NCI-H1417 (cell line): ENCODE measurements at places on chromosomes 13 and 19.
A peak's percentile ranks its signal among the peaks of the same experiment; 100 is the strongest.

DNA sequence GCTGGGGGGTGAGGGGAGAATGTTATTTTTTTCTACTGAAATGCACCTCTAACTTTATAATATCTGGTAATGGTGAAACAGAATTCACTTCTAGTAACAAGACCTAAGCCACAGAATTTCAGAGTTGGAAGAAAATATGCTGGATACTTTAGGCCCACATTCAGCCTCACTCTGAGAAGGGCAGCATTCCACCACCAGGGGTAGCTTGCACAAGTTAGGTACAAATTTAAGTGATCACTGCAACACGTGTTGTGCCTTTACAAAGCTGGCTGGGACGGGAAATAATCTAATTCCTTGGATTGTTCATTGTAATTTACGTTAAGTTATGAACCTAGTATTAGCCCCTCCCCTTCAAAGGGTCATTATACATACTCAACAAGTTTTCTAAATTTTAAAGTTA lies 192.3 kb downstream of the RGCC start:
- no peak for DNase-seq

GRCh38 chr19:2253106-2254063 lies 2.8 kb downstream of the JSRP1 start:
- DNase-seq, result no peak

- DNase-seq, result no peak
Observed at GRCh38 chr13:74306496-74306895, 172.3 kb upstream of the KLF12 start.

DNA sequence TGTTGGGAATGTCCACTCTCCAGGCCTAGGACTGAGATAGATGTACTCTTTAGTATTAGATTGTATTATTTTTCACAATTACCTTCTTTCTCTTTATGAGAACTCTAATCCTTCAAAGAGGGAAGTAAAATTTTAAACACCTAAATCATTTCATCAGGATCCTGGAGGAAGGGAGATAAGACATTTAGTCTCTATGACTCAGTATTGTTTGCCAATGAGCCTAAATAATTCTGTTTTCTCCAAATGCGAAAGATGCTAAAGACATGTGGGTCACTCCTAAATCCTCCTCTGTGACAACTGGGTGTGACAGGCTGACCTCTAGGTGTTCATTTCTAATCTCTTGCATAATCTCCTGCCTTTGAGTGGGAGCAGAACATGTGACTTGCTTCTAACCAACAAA lies 1736.6 kb upstream of the MIR17HG start:
- DNase-seq, result no peak

- no peak for DNase-seq
Observed at GRCh38 chr19:35085947-35086346, 29.7 kb upstream of the FXYD3 start.

DNA sequence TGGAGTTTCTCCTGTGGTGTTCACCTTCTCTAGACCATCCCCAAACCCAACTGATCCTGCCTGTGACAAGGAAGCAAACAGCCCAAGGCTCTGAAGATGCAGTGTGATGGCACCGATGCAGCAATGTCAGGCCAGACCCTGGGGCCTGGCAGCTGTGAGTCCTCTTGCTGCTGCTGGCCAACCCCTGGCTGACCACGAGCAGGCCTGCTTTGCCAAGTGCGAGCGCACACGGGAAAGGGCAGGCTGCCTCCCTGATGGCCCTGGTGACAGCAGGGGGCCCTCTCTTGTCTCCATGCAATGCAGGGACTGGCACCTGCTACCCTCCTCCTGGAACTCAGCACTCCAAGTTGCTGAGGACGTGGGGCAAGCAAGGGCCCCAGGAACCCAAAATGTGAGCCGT lies 5.4 kb upstream of the VSTM2B start:
- peak; percentile 32 for DNase-seq

DNA sequence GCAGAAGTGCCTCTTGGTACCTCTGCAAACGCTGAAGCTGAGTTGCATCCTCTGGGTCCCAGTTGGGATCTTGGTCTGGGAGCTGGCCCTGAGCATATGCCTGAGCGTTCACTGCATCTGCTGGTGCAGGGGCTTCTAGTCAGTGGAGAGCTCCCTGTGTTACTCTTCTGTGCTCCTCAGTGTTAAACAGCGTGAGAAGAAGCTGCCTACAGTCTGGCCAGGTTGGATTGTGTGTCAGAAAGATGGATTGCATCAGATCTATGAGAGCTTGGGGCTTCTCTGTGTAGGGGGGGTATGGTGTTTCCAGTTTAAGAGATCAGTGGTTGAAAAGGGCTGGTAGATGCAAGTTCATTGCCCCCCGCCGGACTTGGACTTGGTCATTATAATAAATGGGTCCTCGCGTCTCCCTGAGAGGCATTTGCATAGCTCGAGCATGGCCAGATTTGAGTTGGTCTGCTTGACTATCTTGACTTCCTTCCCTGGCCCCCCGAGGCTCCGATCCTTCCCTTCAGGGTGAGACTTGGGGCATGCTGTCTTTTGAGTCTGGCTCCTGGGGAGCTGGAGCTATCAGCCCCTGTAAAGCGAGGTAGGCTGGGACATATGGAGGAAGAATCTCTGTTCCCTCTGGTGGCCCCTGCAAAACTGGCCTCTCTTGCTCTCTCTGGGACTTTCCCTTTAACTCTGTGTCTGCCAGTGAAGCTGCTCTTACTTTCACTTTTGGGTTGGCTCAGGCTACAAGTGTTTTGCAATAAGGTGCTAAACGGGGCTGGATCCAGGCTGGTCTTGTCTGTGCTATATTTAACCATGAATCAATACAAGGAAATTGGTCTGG lies 52.9 kb downstream of the OR10H4 start:
- no peak for DNase-seq

- DNase-seq, result no peak
Observed at GRCh38 chr13:98540476-98540875, 36.4 kb downstream of the STK24 start.

DNA sequence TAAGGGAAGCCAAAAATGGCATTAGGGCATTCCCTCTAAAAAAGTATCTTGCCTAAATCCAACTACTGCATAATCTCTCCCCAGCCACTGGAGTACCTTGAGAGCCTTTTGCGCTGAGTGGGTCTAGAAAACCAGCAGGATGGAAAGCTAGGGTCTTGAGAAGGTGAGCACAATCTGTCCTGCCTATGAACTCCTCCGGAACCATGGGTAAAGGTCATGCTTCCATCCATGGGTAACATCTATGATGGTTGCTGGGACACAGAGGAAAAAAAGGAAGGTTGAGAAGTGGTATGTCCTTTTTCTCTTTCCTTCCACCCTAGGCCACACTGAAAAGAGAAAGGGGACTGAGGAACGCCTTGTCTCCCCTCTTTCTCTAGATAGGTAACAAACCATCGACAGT lies 52.4 kb downstream of the ZNF676 start:
- peak; percentile 23 for DNase-seq

GRCh38 chr19:38888876-38889275 lies 10.5 kb downstream of the SIRT2 start:
- DNase-seq, result no peak

DNA sequence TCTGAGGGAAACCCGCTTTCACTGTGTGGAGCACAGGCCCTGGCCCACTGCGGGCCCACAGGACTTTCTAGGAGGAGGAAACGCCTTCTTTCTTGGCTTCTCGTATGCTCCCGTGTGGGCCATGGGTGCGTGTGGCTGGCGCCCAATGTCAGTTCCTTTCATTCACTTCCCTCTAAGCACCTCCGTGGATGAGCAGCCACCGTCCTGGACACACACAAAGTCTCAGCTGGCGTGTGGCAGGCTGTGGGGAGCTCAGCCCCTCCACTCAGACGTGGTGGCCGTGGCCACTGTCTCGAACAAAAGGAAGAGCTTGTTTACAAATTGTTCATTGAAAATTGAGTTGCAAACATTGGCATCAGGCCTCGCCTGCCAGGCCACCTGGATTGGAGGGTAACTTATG lies 240.0 kb upstream of the SGCG start:
- DNase-seq, result no peak

GRCh38 chr13:24172071-24172470 lies 11.6 kb downstream of the SPATA13 start:
- DNase-seq, result no peak

DNA sequence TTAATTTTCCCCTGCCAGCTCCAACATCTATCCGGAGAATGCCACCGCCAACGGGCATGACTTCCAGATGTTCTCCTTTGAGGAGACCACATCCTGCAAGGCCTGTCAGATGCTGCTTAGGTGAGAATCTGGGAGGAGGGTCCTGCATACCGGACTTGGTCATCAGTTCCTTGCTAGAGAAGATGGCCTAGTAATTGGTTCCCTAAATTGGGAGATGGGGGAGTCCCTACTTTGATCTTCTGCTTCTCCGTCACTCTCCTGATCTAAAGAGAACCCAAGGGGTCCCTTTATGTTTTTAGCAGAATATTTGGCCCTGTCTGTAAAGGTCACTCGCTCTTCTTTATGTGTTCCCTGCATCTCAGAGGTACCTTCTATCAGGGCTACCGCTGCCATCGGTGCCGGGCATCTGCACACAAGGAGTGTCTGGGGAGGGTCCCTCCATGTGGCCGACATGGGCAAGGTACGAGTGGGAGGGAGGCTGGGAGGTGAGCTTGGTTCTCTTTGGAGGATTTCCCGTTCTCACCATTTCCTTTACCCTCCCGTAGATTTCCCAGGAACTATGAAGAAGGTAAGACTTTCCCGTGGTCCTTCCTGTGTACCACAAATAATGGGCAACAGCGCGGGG lies 54.1 kb upstream of the ADGRE1 start:
- no peak for DNase-seq

GRCh38 chr13:48575031-48575430 lies 42.2 kb upstream of the RCBTB2 start:
- no peak for DNase-seq

GRCh38 chr19:31319465-31319864 lies 29.8 kb downstream of the TSHZ3 start:
- DNase-seq, result no peak

- no peak for DNase-seq
Observed at GRCh38 chr13:29315847-29316246, 279.6 kb downstream of the SLC7A1 start.

- no peak for DNase-seq
Observed at GRCh38 chr19:17156947-17157302, 58.2 kb upstream of the USE1 start.

GRCh38 chr13:25001476-25002206 lies 94.3 kb upstream of the PABPC3 start:
- DNase-seq, result peak; percentile 6

DNA sequence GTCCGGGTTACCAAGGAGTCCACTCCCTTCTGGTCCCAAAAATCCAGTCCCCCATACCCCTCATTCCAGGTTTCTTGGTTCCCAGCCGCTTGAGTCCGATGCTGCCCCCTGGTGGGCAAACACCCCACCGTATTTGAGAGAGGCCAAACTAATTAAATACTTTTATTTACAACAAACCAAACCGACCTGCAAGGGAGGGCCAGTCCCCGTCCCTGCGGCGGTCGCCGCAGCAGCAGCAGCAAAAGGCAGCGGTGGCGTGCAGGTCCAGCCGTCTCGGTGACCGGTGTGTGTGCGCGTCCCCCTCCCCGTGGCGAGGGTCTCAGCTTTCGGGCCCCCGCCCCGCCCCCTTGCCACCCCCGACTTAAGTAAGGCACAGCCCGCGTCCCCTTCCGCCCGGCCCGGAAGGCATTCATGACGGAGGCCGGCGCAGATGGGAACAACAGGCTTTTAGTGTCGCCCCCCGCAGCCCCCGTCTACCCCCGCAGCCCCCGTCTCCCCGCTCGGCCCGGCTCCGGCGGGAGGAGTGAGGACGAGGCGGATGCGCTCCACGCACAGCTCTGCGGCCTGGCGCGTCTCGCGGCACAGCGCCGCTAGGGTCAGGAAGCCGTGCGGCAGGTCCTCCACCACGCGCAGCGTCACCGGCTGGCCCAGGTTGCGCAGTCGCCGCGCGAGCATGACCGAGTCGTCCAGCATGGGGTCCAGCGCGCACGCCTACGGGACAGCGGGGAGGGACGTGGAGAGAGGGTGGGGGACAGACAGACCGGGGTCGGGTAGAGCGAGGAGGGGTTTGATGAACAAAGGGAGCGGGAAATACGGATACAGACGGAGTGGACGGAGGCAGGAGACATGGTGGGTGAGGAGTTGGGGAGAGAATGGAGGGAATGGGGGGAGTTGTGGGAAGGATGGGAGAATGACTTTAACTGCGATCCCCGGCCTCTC lies 11.5 kb upstream of the CNFN start:
- peak; percentile 84 for DNase-seq

DNA sequence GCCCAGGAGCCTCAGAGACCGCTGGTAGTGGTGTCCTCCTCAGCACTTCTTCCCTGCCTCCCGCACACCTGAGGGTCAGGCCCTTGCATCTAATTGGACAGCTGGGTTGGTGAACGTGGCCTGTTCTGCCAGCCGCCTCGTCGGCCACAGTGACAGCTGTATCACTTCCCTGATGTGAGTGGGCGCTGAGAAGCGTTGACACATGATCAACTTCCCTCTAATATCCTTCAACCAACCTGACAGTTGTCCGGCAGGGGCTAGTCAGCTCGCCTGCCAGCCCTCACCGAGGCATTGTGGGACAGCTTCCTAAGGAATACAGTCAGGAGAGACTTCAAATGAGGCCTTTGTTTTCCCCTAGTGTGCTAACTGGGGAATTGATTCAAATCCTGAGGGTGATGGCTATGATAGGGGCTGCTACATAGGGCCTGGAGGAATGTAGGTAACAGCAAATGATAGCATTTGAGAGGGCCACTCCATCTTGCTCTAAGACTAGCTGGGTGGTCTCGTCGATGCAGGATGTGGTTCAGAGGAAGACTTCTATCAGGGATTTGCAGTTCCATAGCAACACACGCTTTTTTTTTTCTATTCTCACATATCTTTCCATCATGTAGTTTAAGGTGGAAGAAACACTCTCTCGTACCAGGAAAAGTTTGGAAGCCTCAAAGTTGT lies 230.8 kb downstream of the TSHZ3 start:
- no peak for DNase-seq

- no peak for DNase-seq
Observed at GRCh38 chr13:108225440-108225839, 7.2 kb downstream of the ABHD13 start.

GRCh38 chr19:16235811-16236652 lies 38.3 kb downstream of the AP1M1 start:
- no peak for DNase-seq

GRCh38 chr19:33388725-33389420 lies 15.4 kb downstream of the CEBPG start:
- no peak for DNase-seq

- no peak for DNase-seq
Observed at GRCh38 chr13:29746148-29746677, 104.2 kb downstream of the UBL3 start.

DNA sequence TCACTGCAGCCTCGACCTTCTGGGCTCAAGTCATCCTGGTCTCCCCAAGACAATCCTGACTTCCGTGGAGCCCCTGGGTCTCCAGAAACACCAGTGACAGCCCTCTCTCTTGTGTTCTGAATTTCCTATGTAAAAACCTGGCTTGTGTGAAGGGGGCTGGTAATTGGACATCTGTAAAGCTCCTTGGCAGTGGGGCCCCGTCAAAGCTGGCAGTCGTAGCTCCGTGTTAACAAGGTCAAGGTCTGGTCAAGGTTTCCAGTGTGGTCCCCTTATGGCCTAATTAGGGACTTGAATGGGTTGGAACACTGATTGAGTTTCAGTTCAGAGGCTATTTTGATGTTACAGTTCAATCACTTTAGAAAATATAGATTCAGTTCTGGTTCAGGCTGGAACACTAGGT lies 32.8 kb upstream of the NDUFS7 start:
- no peak for DNase-seq

GRCh38 chr13:31731921-31732320 lies 7.4 kb upstream of the RXFP2 start:
- DNase-seq, result no peak

- no peak for DNase-seq
Observed at GRCh38 chr13:28267497-28267896, 129.2 kb downstream of the PAN3 start.

GRCh38 chr13:104355041-104355670 lies 1288.9 kb upstream of the SLC10A2 start:
- DNase-seq, result no peak

GRCh38 chr19:11663181-11663591 lies 65.9 kb downstream of the ZNF627 start:
- no peak for DNase-seq
